ENCODE measurements at places on chromosomes 2 and 18. TPM values are rescaled to one million over a fixed set of nuclear protein-coding genes. Genes with fewer than 3 reads are reported as not detected.

ICA1L gene
- total RNA-seq, result 9.0 TPM

CNRIP1 gene
- 0.98 TPM for total RNA-seq

IL36RN gene
- not detected for total RNA-seq

CCDC195 gene
- total RNA-seq, result not detected

IGFBP2 gene
- 0.21 TPM for total RNA-seq

LAMA3 gene
- not detected for total RNA-seq

VWC2L gene
- not detected for total RNA-seq

CCL20 gene
- 2.0 TPM for total RNA-seq

CCDC74B gene
- total RNA-seq, result 0.28 TPM

DDX18 gene
- 67.8 TPM for total RNA-seq
